Upper lobe of left lung (tissue), 6 donors: ENCODE measurements at places on chromosomes 1 and 21. TPM values are rescaled to one million over a fixed set of nuclear protein-coding genes. Genes with fewer than 3 reads are reported as not detected.
A peak's percentile ranks its signal among the peaks of the same experiment; 100 is the strongest.

Gene LRRC39
- 7.2 TPM for total RNA-seq

Gene SYCP1
- total RNA-seq, result not detected

Gene SERTAD4
- 4.7 TPM for total RNA-seq

Gene WNT4
- 2.2 TPM for total RNA-seq

Gene MRPL24
- total RNA-seq, result 34.6 TPM

Gene LIPI
- total RNA-seq, result not detected

GRCh38 chr1:36738245-36738644, 255.5 kb upstream of the CSF3R start:
- no peak for DNase-seq

- DNase-seq, result peak; percentile 49
These were observed 3.5 kb upstream of the RAP1GAP start for GRCh38 chr1:21672478-21673276.

- DNase-seq, result no peak
These were observed 96.2 kb downstream of the BEND5 start for GRCh38 chr1:48680411-48681035.

DNA sequence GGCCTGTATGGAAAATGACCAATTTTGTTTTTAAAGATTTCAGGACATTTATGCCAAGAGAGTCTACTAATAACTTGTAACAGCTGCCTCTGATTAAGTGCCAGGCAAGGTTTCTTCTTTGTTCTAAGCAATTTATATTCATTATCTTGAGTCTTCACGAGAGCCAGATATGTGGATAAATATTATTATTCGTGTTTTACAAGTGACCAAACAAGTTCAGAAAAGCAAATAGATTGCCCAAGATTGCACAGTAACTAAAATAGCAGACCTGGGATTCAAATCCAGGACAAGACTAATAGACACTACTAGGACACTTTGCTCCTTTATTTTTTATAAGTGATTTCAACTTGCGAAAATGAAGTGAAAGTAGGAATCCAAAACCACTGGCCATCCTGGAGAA, 30.1 kb upstream of the DPT start:
- DNase-seq, result no peak

DNA sequence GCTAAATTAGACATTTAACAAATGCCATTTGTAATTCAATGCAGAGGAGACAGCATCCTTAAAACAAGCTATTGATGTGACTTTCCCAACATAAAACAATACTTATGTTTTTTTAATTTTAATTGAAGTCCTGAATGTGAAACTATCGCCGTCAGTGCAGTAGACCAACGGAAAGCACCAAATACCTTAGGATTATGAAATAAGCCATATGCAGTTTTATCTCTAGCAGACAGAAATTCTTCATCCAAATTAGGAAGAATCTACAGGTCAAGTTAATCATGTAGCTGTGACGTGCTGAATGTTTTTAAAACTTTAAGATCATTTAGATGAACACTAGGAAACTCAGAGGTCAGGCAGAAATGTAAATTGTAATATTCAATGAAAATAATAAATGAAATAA, 714 bp upstream of the ST6GALNAC5 start:
- DNase-seq, result no peak

DNA sequence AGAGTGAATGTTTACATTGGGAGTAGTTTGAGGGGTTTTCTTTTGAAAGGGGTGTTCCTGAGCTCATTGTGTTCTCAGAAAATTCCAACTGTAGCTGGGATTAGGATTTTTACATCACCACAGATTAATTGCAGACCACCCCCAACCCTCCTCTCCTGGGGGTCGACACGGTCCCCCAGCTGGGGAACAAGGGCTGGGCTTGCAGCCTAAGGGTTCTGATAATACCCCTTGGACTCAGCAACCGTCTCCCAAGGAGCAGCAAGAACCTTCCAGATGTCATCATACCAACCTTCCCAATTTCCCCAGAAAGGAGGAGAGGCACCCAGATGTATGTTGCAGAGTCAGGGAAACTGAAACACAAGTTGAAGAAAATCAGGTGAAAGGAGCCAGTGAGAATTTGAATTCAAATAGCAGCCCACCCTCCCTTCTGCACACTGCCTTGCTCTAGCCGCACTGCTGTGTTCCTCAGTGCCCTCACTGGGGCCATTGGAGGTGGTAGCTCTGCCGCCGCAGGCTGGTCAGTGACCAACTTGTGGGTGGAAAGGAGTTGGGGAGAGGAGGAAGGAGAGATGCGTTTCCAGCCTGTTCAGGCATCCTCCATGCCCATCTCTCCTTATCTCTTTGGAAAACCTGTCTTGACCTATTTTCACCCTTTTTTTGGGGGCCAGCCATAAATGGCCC, 14.7 kb upstream of the IGFN1 start:
- no peak for DNase-seq

DNA sequence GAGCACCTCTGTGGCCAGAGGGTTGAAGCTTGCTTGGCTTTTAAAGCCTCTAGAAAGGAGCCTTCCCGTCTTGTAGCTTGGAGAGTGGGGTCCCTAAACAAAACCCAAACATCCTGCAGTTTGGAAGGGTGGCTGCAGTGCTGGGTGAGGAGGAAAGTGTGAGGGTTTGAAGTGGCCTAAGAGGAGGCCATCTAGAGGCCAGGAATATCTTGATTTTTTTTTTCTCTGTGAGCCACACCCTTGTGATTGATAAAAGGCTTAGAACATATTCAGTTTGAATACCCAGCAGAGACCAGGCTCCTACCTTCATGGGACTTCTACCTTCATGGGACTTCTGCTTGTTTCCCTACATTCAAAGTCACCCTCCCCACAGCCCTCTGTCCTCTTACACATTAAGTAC, 37.3 kb upstream of the PIGV start:
- DNase-seq, result no peak

DNA sequence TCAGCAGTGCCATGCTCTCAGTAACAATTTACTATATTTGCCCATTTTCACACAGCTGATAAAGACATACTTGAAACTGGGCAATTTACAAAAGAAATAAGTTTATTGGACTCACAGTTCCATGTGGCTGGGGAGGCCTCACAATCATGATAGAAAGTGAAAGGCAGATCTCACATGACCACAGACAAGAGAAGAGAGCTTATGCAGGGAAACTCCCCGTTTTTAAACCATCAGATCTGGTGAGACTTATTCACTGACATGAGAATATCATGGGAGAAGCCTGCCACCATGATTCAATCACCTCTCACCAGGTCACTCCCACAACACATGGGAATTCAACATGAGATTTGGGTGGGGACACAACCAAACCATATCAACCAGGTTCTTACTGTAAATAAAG, 112.1 kb upstream of the C1orf87 start:
- DNase-seq, result no peak

DNA sequence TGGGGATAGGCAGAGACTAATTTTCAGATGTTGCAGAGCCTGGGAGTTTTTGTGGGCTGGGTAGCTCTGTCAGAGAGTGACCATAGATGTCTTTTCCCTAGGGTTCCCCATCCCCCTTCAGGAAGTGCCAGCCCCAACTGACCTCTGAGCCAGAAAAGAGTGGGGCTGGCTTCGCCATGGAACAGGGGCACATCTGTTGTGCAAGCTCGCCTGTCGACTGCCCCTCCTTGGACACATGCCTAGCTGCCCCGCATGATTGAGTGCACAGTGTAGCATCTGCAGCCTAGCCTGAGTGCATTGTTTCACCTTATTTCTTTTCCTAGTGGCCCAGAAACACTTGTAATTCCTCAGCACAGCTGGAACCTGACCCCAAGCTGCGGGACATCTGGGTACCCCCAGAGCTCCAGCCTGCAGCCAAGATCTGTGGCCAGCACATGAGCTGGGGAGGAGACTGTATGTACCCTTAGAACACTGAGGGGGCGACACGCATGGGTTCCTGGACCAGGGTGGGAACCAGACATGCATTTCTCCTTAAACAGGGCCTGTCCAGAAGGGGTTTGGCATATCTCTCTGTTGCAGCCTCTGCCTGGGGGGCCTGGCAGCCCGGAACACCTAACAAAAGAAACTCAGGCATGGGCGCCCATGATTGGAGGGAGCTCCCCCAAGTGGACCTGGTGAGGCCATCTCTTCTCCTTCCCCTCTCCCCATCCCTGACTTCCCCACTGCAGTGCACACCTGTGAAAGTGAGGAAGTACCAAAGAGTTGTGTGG, 55.2 kb downstream of the SYT14 start:
- no peak for DNase-seq
